ENCODE measurements at places on chromosomes 16 and 17. TPM values are rescaled to one million over a fixed set of nuclear protein-coding genes. Genes with fewer than 3 reads are reported as not detected.

GRCh38 chr17:56290802-56291118 is 137.5 kb downstream of the ANKFN1 start:
- H3K27me3 ChIP-seq, result no peaks in the 10 kb centered on the region
- H3K27ac ChIP-seq, result peak overlapping the region; percentile 41
- H3K4me3 ChIP-seq, result peak overlapping the region; percentile 14
- no peaks in the 10 kb centered on the region for H3K36me3 ChIP-seq
- DNase-seq, result no peak

- peaks cover 45% of the 10 kb centered on the region for H3K36me3 ChIP-seq
- H3K4me1 ChIP-seq, result peaks cover 56% of the 10 kb centered on the region
- peak; percentile 52 for DNase-seq
- peak overlapping the region; percentile 85 for H3K27ac ChIP-seq
- H3K27me3 ChIP-seq, result no peaks in the 10 kb centered on the region
Observed at GRCh38 chr17:28725166-28725659, 820 bp downstream of the TLCD1 start.

- peaks cover 13% of the 10 kb centered on the region for H3K27me3 ChIP-seq
- H3K36me3 ChIP-seq, result no peaks in the 10 kb centered on the region
- no peak overlapping the region for H3K27ac ChIP-seq
- DNase-seq, result no peak
- H3K4me1 ChIP-seq, result peaks cover 2% of the 10 kb centered on the region
- no peak overlapping the region for H3K4me3 ChIP-seq
Observed at GRCh38 chr16:87202346-87202745, 114.8 kb downstream of the C16orf95 start.

DNA sequence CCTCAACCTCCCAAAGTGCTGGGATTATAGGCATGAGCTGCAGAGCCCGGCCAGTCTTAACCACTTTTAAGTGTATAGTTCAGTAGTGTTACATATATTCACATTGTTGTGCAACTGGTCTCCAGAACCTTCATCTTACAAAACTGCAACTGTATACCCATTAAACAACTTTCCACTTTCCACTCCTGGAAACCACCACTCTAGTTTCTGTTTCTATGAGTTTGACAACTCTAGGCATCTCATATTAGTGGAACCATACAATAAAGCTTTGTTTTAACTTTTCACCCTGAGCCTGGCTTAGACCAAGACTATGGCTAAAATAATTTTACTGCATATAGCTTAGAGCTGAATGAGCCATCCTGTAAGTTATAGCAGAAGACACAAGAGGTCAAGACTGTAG is 108.0 kb upstream of the GOT2 start:
- H3K4me1 ChIP-seq, result no peaks in the 10 kb centered on the region
- H3K36me3 ChIP-seq, result no peaks in the 10 kb centered on the region
- H3K4me3 ChIP-seq, result no peak overlapping the region
- no peak for DNase-seq
- H3K27ac ChIP-seq, result no peak overlapping the region

- no peak for DNase-seq
- H3K27ac ChIP-seq, result no peak overlapping the region
- peaks cover 8% of the 10 kb centered on the region for H3K27me3 ChIP-seq
- no peaks in the 10 kb centered on the region for H3K4me1 ChIP-seq
- no peaks in the 10 kb centered on the region for H3K36me3 ChIP-seq
Observed at GRCh38 chr17:65723431-65724151, 162.1 kb upstream of the AXIN2 start.

GRCh38 chr16:87133112-87133850 is 183.9 kb downstream of the C16orf95 start:
- no peak overlapping the region for H3K27ac ChIP-seq
- DNase-seq, result no peak
- no peaks in the 10 kb centered on the region for H3K36me3 ChIP-seq
- no peaks in the 10 kb centered on the region for H3K27me3 ChIP-seq
- H3K4me3 ChIP-seq, result no peak overlapping the region
- H3K4me1 ChIP-seq, result no peaks in the 10 kb centered on the region

- H3K4me1 ChIP-seq, result peaks cover 27% of the 10 kb centered on the region
- no peak overlapping the region for H3K27ac ChIP-seq
- no peak overlapping the region for H3K4me3 ChIP-seq
- H3K36me3 ChIP-seq, result no peaks in the 10 kb centered on the region
- H3K27me3 ChIP-seq, result no peaks in the 10 kb centered on the region
Observed at GRCh38 chr16:2675021-2675420, 7.3 kb upstream of the KCTD5 start.

The CNGB1 gene
- not detected for total RNA-seq

The VTN gene
- 0.26 TPM for total RNA-seq

The SLC6A2 gene
- not detected for total RNA-seq

The DPEP1 gene
- not detected for total RNA-seq

The MYH8 gene
- total RNA-seq, result not detected

The SSTR5 gene
- not detected for total RNA-seq
